ENCODE measurements at places on chromosomes 16 and 17.

DNA sequence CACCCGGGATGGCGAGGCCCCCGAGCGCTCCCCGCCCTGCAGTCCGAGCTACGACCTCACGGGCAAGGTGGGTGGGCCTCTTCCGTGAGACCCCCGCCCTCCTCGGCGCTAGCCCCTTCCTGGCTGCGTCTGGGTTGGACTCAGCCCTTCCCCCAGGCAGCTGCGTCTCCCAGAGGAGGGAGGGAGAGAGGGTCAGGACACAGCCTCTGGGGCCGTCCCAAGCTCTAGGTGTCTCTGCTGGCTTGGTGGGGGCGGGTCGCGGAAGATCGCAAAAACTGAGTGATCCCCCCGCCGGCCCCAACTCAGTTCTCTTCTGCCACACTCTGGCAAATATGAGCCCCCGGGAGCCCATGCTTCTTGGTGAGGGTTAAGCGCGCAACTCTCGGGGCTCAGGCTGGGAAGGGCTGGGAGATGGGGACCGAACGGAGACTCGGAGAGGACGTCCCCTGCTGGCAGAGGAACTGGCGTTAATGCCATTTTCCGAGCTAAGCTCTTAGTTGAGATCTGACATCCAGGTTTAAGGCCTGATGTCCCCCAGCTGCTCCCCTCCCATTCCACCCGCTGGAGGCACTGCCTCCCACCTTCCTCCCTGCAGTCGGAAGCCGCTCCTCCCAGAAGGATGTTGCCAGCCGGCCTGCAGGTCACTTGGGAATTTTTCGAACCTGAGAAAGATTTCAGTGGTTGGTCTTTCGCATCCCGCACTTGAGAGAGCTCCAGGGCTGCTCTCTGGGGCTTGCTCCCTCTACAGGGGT, 419 bp downstream of the RAB37 start:
- no peak for DNase-seq

- no peak for DNase-seq
Observed at GRCh38 chr16:47722046-47722445, 260.9 kb downstream of the PHKB start.

- no peak for DNase-seq
Observed at GRCh38 chr16:84373907-84374489, 5.7 kb downstream of the ATP2C2 start.

DNA sequence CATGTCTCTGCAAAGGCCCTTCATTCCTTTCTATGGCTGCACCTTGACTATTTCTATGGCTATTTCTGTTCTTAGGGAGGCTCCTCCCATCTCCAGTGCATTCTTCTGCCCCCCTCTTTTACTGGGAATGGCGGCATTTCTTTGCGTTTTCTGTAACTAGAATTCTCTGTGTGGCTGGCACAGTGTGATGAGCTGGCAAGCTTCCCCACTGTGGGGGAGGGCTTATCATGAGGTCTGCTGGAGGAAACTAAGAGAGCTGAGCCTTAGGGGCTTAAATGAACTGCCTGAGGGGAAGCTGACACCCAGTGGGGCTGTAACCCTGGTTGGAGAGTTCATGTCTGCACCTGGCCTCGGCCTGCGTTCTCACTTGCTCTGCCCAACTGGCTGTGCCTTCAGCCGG, 1.5 kb upstream of the CARD14 start:
- no peak for DNase-seq

- DNase-seq = no peak
Observed at GRCh38 chr17:30299000-30299399, 7.3 kb upstream of the BLMH start.

GRCh38 chr16:84183911-84184591, 2.8 kb downstream of the TAF1C start:
- no peak for DNase-seq

- DNase-seq = no peak
Observed at GRCh38 chr17:19415311-19415710, 4.3 kb downstream of the RNF112 start.

DNA sequence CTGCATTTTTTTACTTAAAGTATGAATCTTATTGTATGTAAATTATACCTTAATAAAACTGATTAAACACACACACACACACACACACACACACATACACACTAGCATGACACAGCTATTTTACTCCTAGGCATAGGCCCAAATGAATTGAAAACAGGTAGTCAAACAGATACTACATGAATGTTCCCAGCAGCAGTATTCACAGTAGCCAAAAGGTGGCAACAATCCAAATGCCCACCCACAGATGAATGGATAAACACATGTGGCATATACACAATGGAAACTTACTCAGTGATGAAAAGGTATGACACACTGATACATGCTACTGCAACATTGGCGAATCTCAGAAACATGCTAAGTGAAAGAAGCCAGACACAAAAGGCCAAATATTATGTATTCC, 223.5 kb downstream of the CYB561 start:
- DNase-seq = no peak

- DNase-seq = no peak
Observed at GRCh38 chr17:6421700-6422604, 13.0 kb downstream of the AIPL1 start.

DNA sequence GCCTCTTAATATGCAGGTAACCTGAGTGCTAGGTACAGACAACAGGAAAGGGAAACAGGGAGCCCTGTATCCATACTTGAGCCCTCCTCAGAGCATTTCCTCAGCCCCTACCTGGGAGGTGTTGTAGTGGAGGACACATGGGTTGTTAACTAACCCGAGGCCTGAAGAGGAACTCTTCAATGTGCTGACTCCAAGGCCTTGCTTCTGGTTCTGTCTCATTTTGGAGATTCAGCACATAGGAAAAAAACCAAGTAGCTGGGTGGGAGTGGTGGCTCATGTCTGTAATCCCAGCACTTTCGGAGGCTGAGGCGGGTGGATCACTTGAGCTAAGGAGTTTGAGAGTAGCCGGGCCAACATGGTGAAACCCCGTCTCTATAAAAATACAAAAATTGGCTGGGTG, 24.8 kb downstream of the SNX11 start:
- no peak for DNase-seq

GRCh38 chr17:38885044-38885727, 15.3 kb downstream of the LASP1 start:
- no peak for DNase-seq

- peak; percentile 68 for DNase-seq
Observed at GRCh38 chr17:57468932-57469775, 212.8 kb downstream of the MSI2 start.

Measured in GM12878 (cell line).